ENCODE measurements at places on chromosomes 6 and 20.
A peak's percentile ranks its signal among the peaks of the same experiment; 100 is the strongest.

GRCh38 chr20:20731945-20732296, 19.5 kb upstream of the RALGAPA2 start:
- no peak for DNase-seq

DNA sequence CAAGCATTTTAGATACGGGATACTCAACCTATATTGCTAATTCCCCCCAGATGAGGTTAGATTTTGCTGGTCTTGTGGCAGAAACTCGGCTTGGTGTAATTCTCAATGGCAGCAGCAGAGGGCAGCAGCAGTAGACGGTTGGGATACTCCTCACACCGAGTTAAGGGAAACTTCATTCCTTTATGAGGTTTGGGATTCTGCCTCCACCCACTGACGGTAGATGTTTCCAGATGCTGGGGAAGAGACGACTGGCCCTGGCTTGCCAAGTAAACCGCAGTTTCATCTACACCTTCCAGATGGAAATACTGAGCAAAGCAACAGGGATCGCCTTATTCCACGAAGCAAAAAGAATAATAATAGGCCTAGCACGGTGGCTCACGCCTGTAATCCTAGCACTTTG, 8.2 kb upstream of the TBC1D7 start:
- DNase-seq, result peak; percentile 47

- no peak for DNase-seq
Measured at GRCh38 chr20:9590189-9590588, 75.8 kb downstream of the LAMP5 start.

DNA sequence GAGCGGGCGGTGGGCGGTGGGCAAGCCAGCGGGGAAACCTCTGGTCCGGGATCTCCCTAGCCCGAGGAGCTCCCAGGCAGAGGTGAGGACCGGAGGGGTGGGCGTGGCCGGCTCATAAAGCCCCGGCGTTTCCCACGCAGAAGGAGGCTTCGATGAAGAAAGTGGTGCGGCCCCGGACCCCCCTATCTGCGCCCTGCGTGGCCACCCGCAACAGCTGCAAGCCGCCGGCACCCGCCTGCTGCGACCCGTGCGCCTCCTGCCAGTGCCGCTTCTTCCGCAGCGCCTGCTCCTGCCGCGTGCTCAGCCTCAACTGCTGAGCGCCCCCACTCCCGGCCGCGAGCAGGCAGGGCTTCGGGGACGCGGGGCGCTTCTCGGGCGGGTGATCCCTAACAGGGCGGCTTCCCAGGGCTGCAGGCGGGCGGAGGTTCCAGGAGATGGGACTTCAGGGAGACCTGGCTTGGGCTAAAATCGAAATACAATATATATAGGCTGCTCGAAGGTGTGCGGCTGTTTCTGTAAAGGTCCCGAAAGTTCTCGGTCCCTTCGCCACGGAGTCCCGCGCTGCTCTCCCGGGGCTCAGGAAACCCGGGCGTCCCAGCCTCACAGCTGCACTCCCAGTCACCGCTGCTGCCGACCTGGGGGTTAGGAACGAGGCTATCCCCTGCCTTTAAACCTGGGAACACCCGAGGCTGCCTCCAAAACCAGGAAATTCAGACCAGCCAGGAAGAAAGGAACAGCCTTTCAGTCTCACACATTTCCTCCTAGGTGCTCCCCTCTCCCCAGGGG, 27.8 kb downstream of the ASIP start:
- no peak for DNase-seq

DNA sequence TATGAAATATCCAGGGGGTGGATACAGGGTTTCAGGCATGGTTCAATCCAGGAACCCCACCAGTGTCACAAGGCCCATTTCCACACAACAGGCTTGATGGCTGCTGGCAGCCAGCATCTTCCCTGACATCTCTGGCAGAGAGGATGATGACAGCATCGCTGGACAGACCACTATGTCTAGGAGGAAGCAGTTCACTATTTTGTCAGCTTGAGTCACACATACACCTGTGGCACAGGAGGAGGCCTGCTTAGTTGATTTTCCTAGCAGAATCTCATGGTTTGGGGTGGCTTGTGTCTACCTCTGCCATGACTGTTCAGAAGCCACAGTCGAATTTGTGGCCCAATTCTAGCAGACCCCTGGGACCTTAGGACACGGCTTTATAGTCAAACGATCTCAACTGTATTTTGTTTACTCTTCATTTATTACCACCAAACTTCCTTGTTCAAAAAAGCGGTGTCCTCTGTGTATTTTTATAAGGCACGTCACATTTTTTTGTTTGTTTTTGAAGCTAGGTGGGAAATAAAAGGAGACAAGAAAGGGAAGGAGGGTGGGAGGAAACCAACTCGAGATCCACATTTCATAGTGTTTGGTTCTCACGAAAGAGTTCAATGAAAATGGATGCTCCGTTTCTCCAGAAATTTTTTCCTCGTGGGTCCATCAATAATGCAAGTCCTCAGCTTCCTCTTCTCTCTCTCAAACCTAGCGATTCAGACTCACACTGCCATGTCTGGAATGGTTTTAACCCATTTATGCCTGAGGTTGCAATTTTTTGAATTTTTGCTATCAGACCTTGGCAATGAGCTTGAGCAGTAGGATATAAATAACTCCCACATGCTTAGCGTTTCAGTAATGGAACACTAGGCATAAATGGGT, 94.4 kb downstream of the TOX2 start:
- DNase-seq, result no peak

DNA sequence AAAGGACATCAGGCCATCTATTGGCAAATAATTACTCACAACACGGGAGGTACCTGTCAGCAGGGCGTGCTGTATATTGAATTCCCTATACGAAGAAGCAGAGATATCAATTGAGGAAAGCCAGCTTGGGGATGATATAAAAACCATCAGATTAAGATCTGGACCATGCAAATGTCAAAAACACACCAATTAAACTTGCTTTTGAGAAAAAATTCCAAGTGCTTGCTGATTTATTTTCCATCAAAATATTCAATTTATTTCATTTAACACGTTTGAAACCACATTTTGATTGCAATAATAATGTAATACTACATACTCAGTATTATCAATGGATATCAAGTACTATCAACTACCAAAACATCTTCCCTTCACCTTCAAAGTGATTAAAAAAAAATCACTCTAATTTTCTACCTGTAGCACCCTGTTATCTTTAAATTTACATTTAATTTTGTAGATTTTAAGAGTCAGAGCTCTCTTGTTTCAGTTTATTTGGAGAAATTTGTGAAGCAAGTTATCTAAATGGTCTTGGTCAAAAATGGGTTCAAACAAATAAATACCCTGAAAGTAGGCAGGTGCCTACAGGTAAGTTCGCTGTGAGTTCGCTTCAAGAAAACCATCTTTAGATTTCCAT, 6.8 kb upstream of the TBX18 start:
- no peak for DNase-seq

DNA sequence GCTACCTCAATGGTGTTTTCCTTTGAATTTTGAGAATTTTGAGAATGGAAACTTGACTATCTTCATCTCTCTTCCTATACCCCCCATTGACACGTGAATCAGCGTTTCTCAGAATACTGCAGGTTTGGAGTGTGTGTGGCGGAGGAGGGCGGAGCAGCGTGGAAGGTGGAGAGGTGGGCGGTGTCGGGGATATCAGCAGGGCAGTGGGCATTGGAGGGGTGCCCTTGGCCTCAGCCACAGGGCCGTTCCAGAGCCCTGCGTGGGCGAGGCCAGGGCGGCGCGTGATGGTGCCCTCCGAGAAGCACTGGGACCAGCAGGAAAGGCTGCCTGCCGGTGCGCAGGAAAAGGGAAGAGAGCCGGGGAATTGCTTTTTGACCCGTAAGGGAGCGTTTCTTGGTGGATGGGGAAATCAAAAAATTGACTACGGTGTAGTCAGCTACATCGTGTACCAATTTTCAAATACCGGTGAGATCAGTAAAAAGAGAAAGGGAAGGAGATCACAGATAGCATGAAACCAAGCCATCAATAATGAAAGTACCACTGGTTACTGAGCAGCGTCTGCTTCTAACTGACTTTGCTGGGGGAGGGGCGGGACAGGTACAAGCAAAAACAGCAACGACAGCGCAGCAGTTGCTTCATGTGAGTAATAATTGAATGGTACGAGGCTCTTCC, 82.7 kb upstream of the DUSP22 start:
- DNase-seq, result no peak

DNA sequence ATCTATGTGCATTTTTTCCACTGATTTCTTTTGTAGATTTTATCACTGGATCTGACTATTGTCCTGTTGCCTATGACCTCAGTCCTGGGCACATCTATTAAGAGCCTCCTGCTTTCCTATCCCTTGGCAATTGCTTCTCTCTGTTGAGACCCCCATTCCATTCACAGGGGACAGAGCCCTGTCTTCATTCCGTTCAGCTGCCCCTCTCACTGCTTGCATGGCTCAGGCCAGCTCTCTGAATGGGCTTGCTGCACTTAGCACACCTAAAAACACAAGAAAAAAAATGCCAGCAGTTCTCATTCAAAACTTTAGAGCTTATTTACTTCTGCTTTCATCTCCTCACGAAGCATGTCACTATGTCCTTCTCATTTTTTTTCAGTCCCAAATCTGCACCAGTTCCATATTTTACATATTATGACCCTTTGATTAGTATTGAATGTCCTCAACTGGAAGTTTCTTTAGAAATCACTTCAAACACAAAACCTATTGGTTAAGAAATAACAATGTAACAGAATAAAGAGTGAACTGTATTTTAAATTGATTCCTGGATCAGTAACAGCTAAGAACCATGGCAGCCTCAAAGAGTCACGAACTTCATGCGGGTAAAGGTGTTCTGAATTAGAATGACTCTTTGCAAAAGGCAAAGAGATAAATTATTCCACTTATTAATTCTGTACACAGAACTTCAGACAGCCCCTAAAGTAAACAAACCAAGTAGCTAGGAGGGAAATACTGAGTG, 616.5 kb downstream of the C6orf118 start:
- no peak for DNase-seq

Measured in effector memory CD4-positive, alpha-beta T cell (primary cell).